ENCODE measurements at places on chromosomes 3 and 15.

- DNase-seq = peak; percentile 10
These were observed 250.5 kb downstream of the SHQ1 start for GRCh38 chr3:72597756-72598195.

DNA sequence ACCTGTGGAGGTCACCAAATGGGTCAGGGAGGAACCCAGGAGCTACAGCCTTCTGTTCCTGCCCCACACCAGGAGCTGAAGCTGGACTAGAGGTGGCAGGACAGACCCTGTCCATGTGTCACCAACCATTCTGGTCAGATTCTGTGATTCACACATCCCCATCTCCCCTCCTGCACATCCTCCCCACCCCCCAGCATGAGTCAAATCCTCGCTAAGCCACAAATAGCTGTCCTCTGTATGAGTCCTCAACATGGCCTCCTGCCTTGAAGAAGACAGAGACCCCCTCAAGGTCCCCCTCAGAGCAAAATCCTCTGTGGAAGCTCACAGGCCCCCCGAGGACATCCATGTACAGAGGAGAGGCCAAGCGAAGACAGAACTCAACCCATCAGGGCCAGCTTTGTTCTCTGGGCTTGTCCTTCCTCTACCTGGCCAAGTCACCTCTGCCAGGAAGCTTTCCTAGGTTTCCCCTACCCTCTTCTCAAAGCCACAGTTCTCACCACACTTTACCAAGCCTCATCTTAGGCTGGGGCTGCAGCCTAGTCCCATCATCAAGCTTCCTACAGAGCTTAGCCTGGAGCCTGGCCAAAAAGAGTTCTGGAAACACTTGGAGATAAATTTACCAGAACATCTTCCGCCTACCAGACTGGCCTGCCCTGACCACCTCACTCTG, 17.1 kb downstream of the CACNA2D2 start:
- peak; percentile 16 for DNase-seq

DNA sequence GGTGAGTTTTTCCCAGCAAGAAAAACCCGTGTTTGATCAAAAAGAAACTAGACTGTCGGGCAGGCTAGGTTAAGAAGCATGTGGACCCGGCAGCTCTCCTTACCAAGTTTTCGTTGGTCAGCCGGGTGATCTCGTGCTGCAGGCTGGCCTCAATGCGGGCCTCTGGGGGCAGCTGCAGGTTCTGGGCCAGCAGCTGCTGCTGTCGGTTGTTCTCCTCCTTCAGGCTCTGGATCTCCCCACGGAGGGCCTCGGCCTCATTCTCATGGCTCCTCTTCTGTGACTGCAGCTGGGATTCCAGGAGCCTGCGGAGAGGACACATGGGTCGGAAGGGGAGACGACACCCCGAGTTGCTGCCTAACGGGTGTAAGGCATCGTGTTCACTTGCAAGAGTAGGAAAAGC, 44.5 kb upstream of the MYO5C start:
- no peak for DNase-seq

GRCh38 chr15:31799319-31799714, 231.0 kb upstream of the CHRNA7 start:
- no peak for DNase-seq

- DNase-seq = peak; percentile 74
These were observed 541.3 kb upstream of the KCNMB2 start for GRCh38 chr3:177994976-177995375.

- DNase-seq = peak; percentile 99
These were observed 436.0 kb upstream of the TPM1 start for GRCh38 chr15:62606376-62607113.

- peak; percentile 67 for DNase-seq
These were observed 307.9 kb upstream of the CBLB start for GRCh38 chr3:106176734-106177133.

DNA sequence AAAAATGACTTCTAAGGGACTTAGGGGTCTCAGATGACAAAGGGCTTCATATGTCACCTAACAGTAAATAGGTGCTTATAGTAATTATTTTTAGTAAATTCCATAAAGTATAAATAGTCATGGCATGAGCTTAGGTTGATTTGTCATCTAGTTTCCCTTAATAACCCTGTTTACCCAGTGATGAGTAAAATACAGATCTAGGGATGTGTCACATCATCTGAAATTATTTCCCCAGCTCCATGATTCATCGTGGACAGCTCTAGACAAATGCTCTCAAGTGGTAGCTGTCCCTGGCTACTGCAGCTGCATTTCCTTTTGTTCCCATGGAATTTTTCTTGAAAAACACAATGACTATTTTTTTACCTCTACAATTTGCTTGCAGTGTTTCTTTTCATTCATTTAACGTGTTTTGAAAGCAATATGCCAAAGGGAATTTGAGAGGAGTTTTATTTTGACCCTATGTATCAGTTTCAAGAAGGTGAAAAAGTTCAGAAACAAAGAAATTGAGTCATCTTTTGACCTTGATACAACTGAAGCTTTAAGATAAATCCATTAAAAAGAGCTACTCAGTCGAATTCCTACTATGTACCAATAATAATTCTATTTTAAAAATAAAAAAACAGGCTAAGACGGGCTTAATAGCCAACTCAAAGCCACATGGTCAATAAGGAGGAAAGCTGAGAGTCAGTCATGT, 241.6 kb downstream of the KCNMB2 start:
- peak; percentile 29 for DNase-seq

- DNase-seq = no peak
These were observed 308.2 kb downstream of the VPS13C start for GRCh38 chr15:61752001-61752400.

- no peak for DNase-seq
These were observed 109.1 kb downstream of the NSUN3 start for GRCh38 chr3:94171954-94172353.

DNA sequence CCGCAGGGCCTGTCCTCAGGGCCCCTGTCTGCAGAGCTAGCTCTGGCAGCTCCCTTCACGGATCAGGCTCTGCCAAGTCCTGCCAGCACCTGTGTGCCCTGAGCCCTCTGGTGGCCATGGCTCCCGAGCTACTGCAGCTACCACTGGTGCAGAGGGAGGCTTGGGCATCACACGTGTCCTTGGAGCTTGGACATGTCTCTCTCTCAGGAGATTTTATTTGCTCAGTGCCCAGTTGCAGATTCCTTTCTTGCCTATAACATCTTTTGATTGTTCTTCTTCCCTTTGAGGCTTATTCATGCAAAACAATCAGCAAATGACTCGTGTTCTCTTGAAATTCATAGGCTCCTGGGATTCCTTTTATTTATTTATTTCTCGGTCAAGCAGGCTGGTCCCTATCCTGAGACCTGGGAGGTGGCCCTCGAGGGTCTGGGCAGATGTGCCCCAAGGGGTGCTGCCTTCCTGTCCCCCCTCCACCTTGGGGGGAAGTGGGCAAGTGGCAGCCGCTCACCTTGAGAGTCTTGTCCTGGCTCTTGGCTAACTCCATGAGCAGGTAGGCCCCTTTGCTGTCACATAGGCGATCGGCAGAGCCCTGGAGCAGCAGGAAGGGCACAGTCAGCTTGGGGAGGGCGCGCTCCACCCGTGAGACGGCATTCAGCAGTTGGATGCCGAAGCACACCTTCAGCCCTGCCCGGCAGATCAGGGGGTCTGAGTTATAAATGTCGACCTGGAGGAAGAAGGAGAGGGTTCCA, 21.9 kb downstream of the ABTB1 start:
- DNase-seq = no peak

GRCh38 chr3:171383206-171384018, 76.8 kb downstream of the TNIK start:
- peak; percentile 78 for DNase-seq

- no peak for DNase-seq
These were observed 76.3 kb downstream of the RAB11A start for GRCh38 chr15:65945616-65946015.

GRCh38 chr3:128703561-128703960, 22.4 kb upstream of the RAB7A start:
- no peak for DNase-seq

- DNase-seq = no peak
These were observed 4.5 kb downstream of the LRRC31 start for GRCh38 chr3:169865176-169865767.

- DNase-seq = no peak
These were observed 78.3 kb upstream of the HES1 start for GRCh38 chr3:194057570-194058188.

DNA sequence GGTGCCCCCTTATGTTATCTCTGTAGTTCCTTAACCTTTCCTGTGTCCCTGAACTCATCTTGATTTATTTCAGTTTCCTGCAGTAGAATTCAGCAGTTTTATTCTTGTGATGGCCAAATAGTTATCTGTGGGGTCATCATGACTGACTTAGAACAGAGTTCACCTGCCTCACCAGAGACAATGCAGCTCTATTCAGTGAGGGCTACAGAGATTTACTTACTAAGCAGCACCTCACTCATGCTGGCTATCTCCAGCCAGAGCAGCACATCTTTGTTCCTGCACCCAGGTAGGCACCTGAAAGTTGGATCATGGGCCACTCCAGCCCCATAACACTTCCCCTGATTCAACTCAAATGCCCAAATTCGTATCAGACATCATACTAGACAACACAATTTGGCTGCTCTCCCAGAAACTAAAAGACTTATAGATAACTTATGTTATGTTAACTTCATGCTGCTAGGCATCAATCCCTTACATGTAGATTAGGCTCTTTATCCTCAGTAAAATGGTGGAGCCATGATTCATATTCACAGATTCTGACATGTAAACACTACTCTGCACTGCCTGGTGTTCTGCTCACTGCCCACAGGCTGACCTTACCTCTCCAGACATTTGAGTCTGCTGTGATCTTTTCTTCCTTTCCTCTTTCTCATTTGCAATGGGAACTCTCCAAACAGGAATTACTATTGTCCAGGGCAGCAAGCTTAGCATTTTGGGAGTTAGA, 9.3 kb upstream of the GOLGB1 start:
- DNase-seq = peak; percentile 72

GRCh38 chr3:122294359-122294758, 30.7 kb upstream of the CSTA start:
- DNase-seq = no peak

GRCh38 chr15:82986442-82986780, 401 bp downstream of the RAMAC start:
- peak; percentile 38 for DNase-seq

GRCh38 chr15:80093854-80094418, 34.5 kb downstream of the ZFAND6 start:
- DNase-seq = peak; percentile 24

DNA sequence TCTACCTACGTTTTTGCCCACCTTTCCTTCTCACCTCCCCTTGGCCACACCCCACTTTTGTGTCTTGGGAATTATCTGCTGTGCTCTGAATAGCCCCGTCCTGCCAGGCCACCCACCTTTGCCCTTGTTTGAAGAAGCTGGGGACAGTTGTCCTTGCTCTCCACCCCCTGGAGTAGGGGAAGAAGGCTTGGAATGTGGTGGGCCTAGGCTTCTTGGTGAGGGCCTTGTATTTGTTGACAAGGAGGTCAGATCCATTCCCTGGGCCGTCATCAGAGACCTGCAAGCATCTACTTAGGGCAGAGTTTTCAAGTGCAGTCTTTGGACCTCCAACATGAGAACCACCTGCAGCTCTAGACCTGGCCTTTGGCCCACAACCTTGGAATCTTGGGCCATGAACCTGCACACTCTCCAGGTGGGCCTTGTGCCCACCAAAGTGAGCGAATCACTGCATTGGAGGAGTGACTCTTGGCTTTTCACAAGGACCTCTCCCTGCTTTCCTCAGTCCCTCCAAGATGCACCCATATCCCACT, 160.6 kb downstream of the APBA2 start:
- DNase-seq = no peak

DNA sequence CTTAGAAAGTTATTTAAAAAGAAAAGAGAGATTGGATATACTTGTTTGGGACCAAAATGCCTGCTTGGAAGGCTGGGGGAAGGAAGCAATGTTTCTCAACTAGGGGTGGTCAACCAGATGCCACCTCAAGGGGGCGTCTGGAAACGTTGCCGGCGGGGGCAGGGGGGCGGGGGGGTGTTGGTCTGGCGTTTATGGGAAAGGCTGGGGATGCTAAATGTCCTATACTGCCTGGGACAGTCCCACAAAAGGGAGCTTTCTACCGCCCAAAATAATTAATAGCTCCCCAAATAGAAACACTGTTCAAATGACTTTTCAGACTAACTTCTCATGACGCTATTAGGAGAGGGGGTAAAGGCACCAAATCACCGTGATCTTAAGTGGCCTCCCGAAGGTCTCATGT, 2.2 kb downstream of the POLG start:
- peak; percentile 26 for DNase-seq

DNA sequence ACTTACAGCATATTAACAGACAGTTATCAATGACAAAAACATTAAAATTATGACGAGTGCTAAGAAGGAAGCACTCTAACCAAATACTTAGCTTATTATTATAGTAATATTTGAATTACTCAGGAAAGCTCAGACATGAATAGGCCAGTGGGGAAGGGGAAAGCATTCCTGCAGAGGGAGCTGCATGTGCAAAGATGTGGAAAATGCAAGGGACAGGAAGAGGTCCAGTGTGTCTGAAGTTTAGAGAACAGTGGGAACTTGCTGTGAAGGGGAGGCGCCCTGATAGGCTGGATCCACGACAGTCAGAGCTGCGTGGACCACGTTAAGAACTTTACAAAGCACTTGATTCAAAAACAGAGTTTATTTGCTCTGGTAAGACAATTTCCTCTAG, 1.2 kb upstream of the SPICE1 start:
- no peak for DNase-seq

- peak; percentile 62 for DNase-seq
These were observed 60.5 kb upstream of the MME start for GRCh38 chr3:155019575-155019974.

DNA sequence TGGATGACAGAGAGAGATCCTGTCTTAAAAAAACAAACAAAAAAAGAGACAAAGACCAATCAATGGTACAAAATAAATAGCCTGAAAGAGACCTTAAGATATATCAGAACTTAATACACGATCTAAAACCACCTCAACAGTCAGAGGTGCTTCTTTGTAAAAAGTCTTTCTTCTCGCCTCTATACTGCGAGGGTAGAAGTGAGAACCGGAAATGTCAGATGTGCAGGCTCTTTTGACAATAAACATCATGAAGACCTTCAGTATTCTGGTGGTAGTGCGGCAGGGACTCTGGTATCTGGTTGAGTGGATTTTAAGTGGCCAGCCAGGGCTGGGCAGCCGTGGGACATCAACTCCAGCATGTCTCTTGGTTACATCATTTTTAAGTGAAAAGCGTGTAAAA, 30.0 kb downstream of the RUBCN start:
- no peak for DNase-seq

DNA sequence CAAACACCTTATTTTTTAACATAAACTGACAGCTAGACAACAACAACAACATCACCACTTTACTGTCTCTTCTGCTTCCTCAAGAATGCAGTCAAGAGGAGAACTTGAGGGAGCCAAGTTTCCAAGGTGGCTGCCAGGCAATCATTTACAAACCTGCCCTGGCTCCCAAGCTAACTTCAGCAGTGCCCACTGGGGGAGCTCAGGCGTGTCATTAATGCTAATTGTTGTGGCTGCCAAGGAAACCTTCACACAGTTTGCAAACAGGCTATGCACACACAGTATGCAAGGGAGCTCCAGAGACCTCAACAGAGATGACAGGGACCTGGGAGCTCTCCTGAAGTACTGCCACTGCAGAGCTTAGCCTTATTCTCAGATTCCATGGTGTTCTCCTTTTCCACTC, 2.1 kb downstream of the DZIP1L start:
- no peak for DNase-seq

- no peak for DNase-seq
These were observed 15.0 kb downstream of the MAPKBP1 start for GRCh38 chr15:41789236-41789635.

GRCh38 chr3:175433026-175433674, 574.0 kb downstream of the NAALADL2 start:
- DNase-seq = peak; percentile 67

Data from iris pigment epithelial cell (primary cell).